Epithelial cell of proximal tubule (primary cell): ENCODE measurements at places on chromosomes 4 and X.

GRCh38 chr4:40402556-40402955 lies 67.4 kb downstream of the CHRNA9 start:
- DNase-seq: no peak

DNA sequence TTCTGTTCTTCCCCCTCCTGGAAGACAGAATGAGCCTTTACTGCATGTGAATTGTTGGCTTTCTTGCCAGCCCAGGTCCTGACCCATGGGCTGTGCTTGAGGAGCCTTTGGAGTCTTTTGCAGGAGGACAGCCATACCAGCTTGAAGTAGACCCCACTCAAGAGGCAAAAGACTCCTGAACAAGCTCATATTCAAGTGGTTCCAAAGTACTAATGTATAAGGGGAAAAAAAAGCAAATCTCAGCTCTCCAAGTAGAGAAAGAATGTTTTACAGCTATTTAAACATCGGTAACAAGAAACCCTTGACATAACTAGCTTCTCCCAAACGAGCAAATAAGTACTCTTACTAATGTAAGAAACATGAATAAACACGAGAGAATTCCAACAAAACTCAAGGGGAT lies 174.9 kb upstream of the MXRA5 start:
- no peak for DNase-seq

DNA sequence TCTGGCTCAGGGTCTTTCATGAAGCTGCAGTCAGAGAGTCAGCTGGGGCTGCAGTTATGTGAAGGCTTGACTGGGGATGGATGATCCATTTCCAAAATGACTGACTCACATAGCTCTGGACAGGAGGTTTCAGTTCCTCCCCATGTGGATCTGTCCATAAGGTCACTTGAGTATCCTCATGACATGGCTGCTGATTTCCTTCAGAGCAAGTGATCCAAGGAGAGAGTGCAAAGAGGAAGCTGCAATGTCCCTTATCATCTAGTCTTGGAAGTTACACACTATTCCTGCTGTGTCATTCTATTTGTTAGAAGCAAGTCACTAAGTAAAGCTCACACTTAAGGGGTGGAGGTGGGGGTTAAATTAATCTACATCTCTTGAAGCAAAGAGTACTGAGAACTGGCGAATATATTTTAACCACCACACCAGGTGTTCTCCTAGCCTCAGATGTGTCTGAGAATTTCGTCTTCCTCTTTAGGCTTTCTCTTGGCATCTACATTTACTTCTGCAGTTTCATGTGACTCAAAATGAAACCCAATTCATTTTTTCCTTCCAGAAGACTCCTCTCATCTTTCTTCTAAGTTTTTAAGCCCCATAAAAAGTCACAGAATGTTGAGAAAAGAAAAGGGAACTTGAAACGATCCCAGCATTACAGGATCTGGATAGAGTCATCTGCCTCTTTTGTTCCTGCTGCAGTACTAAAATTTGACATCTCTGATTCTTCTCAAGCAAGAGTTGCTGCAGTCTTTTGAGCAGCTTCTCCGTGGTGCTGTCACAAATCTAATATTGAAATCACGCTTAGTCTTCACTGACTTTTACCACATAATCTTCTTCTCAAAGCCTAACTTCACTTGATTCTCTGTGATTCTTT lies 3.8 kb upstream of the GRPR start:
- DNase-seq: no peak

- no peak for DNase-seq
Observed at GRCh38 chr4:168722391-168722790, 225.5 kb downstream of the PALLD start.

GRCh38 chr4:21290562-21290961 lies 590.3 kb downstream of the PACRGL start:
- no peak for DNase-seq

- no peak for DNase-seq
Observed at GRCh38 chr4:140740422-140740821, 15.8 kb downstream of the TBC1D9 start.

DNA sequence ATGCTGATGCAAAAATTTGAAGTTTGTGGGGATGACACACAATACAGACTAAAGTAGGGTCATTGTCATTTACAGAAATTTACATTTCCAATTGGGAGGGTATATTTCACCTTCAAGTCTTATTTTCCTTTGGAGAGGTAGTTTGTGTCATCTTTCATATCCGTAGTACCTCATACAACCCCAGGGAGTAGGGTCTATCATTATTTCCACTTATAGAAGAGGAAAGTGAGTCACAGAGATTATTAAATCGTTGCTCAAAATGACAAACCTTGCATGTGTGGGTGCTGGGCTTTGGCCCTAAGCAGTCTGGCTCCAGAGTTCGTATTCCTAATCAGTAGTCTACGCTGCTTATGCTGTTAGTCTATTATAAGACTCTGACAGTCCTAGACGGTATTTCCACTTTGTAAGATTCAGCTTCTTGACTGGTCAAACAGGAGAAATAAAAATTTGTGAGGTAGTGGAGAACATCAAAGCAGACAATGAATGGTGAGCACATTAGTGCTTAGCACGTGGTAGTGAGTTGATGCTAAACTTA lies 516.5 kb downstream of the PCDH7 start:
- no peak for DNase-seq

- DNase-seq: no peak
Observed at GRCh38 chr4:98656443-98656842, 2.0 kb downstream of the TSPAN5 start.

GRCh38 chr4:129978315-129978714 lies 882.4 kb downstream of the C4orf33 start:
- no peak for DNase-seq

DNA sequence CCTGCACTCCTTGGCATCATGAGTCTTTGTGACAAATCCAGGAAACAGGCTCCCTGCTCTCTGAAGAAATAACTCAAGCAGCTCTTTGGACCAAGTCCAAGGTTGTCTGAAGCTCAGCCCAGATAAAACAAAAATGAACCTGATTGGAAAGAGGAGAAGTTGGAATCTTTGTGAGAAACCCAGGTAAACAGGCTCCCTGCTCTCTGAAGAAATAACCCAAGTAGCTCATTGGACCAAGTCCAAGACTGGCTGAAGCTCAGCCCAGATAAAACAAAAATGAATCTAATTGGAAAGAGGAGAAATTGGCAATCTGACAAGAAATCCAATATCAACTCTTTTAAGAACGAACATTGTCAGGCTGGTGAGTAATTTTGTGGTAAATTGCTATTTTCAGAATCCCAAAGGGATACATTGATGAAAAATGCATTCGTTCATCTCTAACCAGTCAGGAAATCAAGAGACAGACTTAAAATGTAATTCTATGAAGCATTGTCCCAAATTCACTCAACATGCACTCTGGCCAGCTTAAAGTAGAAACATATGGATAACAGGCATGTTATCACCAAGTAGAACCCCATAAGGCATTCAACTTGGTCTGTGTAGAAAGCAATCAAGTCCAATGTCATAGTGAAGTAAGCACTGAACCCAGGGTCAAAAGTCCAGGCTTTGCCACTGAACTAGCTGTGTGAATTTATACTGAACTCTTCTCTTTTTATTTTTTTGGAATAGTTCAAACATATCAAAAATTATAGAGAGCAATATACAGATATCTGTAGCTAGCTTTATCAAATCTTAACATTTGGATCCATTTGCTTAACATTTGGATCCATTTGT lies 16.8 kb upstream of the NFXL1 start:
- no peak for DNase-seq
